Psoas muscle (tissue), 8 donors: ENCODE measurements at places on chromosomes 11 and 22. TPM values are rescaled to one million over a fixed set of nuclear protein-coding genes. Genes with fewer than 3 reads are reported as not detected.

The OR52N4 gene
- total RNA-seq, result not detected

The ZNF214 gene
- 0.97 TPM for total RNA-seq

The GGT1 gene
- total RNA-seq, result 0.71 TPM

DNA sequence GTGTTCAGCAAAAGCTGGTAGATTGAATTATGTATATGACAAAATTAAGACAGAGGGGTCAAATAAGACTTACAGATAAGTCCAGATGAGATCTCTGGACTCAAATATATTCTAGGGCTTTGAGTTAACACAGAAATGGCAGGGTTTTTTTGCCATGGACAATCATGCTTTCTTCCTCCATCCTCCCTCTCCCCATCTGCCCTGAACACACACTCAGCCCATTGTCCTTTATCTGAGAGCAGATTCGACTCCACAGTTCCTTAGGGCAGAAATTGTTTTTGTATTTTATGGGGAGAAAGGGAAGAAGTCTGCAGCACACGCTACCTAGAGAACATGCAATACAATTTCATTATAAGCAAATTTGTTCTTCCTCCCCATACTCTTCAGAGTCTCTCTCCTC, 86.8 kb downstream of the SLC1A2 start:
- DNase-seq, result no peak

DNA sequence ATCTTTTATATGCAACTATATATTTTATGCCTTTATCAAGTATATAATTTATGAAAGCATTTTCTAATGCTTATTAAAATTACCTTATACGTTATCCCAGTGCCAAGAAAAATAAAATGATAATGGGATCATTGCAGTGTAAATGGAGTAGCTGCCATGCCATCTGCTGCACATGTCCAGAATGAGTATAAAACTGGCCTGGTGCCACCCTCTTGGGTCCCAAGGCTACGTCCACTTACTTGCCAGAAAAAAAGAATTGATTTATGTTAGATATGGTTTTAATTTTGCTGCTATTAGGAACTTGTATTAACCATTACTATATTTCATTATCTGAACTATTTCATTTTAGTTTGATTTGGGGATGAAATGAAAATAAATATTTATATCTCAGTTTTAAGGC, 1127.1 kb upstream of the CNTN5 start:
- no peak for DNase-seq

DNA sequence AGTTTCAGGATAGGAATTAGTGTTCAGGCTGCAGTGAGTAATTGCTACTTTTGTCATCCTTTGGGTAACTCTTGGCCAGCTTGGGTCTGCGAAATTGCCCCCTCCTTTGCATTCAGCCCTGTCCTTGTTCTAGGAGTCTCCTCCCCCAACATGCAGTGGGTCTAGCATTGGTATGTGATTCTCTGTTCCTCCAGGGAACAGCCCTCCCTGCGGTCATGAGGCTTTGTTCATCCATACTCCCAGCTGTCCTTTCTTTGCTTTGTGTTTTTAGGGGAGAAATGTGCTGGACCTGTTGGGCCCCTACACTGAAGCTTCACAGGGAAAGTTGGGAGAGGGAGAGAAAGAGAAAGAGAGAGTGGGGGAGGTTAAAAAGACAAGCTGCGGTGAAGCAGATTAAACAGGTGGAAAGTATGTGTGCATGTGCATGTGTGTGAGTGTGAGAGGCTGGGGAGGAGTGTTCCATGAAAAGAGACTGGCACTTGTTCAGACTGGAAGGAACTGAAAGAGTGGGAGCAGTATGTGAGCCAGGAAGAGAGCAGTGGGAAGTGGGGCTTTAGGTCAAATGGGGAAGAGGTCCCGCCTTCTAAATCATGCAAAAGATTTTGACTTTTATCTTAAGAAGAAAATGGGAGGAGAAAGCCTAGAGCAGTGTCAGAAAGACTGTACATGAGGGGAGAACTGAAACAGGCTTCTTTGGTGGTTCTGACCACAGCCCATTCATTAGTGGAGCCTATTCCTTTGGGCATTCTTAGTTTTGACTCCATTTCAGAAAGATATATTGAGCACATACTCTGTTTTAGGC, 17.9 kb upstream of the SESN3 start:
- DNase-seq, result no peak

DNA sequence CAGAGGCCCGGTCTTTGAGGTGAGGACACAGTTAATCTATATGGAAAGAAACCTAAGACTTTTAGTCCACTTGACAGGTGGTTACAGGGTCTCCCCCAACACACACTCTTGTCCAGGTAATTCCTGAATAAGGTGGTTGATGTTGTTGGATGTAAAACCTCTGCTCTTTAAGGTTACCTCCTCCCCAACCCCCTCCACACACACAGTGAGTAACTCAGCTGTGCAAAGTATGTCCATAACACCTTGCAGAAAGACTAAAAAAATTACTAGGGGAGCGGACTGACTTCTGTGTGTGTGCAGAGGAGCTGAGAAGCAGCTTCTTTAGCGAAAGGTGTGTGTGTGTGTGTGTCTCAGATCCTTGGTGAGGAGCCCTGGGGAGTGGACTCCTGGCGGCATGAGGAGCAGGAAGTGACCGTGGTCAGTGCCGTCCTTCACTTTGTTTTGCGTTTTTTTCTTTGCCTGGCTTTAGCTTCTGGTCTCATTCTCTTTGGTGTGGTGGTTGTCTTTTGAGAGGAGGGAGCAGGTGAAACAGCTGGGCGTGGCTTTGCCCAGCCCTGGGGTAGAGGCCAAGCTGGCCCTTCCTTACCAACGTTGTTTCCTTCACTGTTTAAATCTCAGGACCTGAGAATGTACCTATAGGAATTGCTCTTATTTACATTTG, 1.7 kb downstream of the ZBED4 start:
- no peak for DNase-seq

- no peak for DNase-seq
Measured at GRCh38 chr11:47857892-47858543, 9.9 kb upstream of the NUP160 start.

GRCh38 chr22:50262973-50263617, 1.6 kb upstream of the MAPK12 start:
- no peak for DNase-seq

DNA sequence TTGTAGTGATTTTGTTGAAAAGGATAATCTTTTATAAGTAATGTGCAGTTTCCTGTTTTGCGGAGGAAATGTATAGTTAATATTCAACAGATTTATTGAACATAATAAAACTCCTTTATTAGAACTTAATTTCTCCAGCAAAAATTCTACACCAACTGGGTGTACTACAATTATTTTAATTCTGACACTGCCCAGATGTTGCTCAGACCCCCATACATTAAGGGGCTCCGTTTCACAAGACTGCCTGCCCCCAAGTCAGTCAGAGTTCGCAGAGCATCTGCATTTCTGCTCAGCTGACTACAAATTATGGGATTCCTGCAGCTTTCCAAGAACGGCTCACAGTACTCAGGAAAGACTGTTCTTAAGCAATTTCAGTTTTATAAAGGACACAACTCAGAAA, 6.2 kb downstream of the CEP57 start:
- no peak for DNase-seq

GRCh38 chr11:37203006-37203405, 605.0 kb upstream of the RAG2 start:
- no peak for DNase-seq

DNA sequence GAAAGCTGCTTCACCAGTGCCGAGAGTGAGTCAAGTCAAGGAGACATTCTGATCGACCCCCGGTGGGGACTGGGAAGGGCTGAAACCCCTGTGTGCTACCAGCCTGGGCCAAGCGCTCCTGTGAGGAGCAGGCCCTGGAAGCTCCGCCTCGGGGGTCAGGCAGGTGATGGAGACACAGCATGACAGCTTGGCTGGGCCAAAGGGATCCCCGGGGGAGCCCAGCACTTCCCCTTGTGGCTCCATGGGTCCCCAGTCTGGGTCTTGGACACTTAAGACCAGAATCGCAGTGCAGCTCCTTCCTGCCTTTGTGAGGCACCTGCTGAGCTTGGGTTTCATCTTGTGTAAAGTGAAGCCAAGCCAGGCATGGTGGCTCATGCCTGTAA, 89.2 kb downstream of the MORC2 start:
- no peak for DNase-seq

DNA sequence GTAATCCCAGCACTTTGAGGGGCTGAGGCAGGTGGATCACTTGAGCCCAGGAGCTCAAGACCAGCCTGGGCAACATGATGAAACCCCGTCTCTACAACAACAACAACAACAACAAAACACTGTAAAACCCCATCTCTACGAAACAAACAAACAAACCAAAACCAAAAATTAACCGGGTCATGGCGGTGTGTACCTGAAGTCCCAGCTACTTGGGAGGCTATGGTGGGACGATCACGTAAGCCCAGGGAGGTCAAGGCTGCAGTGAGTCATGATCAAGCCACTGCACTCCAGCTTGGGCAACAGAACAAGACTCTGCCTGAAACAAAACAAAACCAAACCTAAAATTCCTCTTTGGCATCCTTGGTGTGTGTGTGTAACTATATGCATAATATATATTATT, 7.0 kb upstream of the POLA2 start:
- no peak for DNase-seq

GRCh38 chr11:68002575-68002937, 1.3 kb downstream of the UNC93B1 start:
- no peak for DNase-seq

GRCh38 chr22:48558016-48558415, 1269.7 kb downstream of the BRD1 start:
- no peak for DNase-seq

GRCh38 chr22:46528121-46528610, 9.3 kb downstream of the CELSR1 start:
- DNase-seq, result no peak

GRCh38 chr11:103368145-103368544, 258.9 kb downstream of the DYNC2H1 start:
- DNase-seq, result no peak

GRCh38 chr11:132062031-132062430, 691.6 kb downstream of the NTM start:
- no peak for DNase-seq
